Erythroblast (primary cell): ENCODE measurements at places on chromosomes 7 and 10.
A peak's percentile ranks its signal among the peaks of the same experiment; 100 is the strongest.

DNA sequence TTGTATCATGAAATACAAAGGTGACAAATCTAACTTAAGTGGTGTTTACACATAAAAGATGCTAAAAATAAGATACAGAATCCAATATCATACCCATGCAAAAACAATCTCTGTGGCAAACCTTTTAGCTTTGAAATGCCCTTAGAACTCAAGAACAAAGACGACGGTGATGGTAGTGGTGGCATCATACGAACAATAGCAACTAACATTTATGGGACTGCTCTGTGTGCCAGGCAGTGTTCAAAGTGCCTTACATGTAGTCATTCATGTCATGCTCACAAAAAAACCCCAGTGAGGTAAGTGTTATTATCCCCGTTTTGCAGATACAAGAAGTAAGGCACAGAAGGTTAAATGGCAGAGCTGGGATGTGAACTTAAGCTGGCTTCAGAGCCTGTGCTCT lies 563.9 kb downstream of the PARD3 start:
- DNase-seq, result no peak

GRCh38 chr10:99966306-99966705 lies 43.4 kb downstream of the DNMBP start:
- DNase-seq, result no peak

DNA sequence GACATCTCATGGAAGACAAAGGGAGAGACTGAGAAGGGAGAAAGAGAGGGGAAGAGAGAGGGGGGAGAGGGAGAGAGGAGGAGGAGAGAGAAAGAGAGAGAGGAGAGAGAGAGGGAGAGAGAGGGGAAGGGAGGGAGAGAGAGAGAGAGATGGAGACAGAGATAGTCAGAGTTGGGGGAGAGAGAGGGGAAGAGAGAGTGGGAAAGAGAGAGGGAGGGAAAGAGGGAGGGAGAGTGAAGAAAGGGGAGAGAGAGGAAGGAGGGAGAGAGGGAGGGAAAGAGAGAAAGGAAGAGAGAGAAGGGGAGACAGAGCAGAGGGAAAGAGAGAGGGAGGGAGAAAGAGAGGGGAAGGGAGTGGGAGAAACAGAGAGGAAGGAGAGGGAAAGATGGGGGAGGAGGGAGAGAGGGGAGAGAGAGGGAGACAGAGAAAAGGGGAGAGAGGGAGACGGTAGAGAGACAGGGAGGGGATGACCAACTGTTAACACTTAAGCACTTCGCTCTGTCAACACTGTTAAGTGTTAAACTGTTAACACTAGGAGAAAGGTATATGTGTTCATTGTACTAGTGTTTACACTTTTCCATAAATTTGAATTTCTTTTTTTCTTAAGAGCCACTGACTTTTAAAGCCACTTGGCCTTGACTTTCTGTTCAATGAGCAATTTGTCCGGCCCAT lies 21.8 kb upstream of the SDK1 start:
- DNase-seq, result no peak

DNA sequence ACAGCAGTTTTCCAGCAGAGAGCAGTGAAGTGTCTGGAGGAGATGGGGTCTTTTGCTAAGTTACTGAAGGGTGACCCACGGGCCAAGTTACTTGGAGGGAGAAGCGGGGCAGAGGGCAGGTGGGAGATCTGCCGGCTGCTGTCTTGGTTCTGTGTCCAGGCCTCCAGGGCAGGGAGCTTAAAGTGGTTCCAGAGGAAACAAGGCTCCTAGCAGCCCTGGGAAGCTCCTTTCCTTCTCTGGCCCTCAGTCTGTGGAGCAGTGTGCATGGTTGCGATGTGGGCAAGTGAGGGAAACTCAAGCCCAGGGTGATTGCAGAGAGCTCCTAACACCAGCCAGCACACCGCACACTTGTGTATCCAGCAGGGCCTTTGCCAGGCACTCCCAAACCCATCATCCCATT lies 6.3 kb downstream of the GHRHR start:
- DNase-seq, result no peak

GRCh38 chr10:69241575-69241974 lies 21.4 kb downstream of the HKDC1 start:
- peak; percentile 59 for DNase-seq
